ENCODE measurements at places on chromosomes 1 and 21. TPM values are rescaled to one million over a fixed set of nuclear protein-coding genes. Genes with fewer than 3 reads are reported as not detected.

DNA sequence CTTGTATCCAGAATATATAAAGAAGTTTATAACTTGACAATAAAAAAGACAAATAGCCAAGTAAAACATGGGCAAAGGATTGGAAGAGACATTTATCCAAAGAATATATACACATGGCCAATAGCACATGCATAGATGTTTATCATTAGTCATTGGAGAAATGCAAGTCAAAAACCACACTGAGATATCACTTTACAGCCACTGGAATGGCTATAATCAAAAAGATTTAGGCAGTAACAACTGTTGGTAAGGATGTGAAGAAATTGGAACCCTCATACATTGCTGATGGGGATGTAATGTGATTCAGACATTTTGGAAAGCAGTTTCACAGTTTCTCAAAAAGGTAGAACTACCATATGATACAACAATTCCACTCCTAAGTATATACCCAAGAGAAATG lies 51.1 kb downstream of the SLC44A5 start:
- no peak for DNase-seq

- DNase-seq = no peak
Observed at GRCh38 chr1:238409191-238409850, 518.6 kb upstream of the ZP4 start.

- DNase-seq = no peak
Observed at GRCh38 chr1:151989211-151989862, 4.3 kb downstream of the S100A10 start.

FAM163A gene
- 0.41 TPM for total RNA-seq

GRCh38 chr1:164846731-164847691 lies 288.0 kb downstream of the PBX1 start:
- no peak for DNase-seq

UBL4B gene
- total RNA-seq = 0.41 TPM

DNA sequence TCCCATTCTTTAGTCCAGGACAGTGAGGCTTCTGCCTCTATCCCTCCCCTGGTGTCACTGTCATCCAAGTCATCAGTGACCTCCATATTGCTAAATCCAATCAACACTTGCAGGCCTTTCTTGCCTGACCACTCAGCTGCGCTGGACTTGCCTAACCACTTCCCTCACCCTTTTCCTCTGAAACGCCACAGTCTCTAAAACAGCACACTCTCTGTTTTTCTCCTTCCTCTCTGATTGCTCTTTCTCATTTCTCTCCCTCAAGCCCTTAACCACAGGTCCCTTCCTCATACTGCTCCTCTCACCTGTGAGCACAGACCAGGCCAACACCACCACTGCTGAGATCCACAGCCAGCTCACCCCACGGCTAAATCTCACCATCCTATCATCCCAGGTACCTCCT lies 17.5 kb downstream of the TAL1 start:
- no peak for DNase-seq

LIN28A gene
- total RNA-seq = not detected
